ENCODE measurements at places on chromosomes 1 and 21.

- no peak for DNase-seq
Observed at GRCh38 chr1:3026124-3026523, 4.9 kb downstream of the ACTRT2 start.

DNA sequence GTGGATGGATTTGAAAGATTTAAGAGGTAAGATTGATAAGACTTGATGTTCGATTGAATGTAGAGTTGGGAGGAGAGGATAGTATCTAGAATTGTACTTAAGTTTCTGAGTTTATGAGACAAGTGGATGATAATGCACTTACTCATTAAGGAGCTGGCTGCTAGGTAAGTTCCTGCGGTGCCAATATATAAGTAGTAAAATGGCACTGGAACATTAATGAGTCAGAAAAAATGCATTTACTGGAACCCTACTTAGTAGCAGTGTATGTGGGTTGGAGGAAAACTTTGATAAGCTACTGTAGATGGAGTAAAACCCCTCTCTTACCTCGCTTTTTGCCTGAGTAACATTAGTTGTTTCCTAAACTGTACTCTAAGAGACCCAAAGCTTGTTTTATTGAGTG is 68.2 kb downstream of the ZFYVE9 start:
- DNase-seq = no peak

DNA sequence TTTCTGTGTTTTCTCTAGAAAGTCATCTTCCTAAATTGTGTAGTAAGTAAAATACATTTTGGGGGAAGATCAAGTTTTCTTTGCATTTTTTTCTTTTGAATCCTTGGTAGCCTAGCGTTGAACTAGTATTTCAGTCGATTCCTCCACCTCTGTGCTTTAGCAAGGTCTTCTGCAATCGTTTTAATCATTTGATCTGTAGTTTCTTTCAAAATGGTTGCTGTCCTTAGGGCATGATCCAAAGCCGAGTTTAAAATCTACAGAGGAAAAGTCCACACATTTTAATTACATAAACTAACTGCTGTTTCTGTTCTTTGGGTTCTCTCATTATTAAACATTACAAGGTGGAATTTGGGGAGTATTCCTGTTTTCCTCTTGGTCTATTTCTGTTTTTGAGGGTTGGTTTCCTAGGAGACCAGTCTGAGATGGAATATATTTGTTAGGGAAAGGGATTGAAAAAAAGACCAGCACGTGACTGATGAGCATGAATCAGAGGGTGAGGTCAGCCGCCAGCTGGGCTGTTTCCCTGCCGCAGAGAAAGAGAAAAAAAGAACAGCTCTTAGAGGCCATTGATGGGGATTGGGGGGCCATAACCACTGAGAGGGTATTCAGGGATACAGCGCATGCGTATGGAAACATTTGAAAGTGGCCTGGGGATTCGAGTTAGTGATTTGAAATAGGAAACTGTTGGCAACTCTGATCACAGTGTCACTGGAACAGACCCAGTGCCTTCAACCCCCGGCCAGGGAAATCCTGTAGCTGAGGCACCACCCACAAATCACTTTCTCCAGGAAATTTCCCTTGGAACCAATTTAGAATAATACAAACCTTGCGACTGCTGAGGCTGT is 40.6 kb downstream of the AKNAD1 start:
- peak; percentile 96 for DNase-seq

- peak; percentile 57 for DNase-seq
Observed at GRCh38 chr1:22969304-22969709, 3.4 kb downstream of the LACTBL1 start.

- no peak for DNase-seq
Observed at GRCh38 chr1:150552128-150552910, 3.1 kb downstream of the ADAMTSL4 start.

GRCh38 chr1:39088658-39089057 is 62.5 kb downstream of the NDUFS5 start:
- DNase-seq = no peak

- DNase-seq = no peak
Observed at GRCh38 chr1:199272139-199272544, 633.3 kb downstream of the PTPRC start.

DNA sequence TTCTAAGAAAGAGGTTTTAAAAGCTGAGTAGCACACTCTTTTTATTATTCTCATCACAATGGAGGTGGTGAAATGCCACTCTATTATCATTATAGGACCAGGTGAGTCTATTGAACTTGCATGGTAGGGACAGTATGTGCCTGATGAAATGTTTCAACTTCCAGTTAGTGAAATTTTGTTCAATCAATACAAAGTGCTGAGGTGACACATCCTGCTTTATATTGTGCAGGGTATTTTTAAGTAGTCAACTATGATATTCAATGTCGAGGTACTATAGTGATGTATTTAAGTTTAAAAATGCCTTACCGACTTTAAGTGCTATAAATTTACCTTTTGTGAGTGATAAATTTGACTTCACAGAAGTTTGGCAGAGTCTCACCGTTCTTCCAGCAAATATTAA is 284.7 kb upstream of the BRINP3 start:
- no peak for DNase-seq

GRCh38 chr1:239608469-239608868 is 222.1 kb downstream of the CHRM3 start:
- no peak for DNase-seq

DNA sequence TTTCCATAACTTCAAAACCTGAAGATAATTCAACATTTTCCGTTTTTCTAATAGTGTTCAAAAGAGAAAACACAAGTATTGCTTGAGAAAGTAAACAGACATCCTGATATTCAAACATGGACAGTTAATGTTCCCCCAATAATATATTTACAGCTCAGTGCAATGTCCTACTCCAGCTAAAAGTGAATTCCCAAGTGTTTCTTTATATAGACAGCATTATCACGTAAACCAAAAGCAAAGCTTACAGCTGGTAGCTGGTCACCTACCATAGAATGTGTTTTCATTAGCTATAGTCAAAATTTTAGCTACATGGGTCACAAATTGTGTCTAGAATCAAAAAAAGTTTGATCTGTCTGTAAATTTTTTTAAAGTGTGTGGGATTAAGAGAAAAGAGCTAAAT is 34.9 kb downstream of the WLS start:
- DNase-seq = no peak

DNA sequence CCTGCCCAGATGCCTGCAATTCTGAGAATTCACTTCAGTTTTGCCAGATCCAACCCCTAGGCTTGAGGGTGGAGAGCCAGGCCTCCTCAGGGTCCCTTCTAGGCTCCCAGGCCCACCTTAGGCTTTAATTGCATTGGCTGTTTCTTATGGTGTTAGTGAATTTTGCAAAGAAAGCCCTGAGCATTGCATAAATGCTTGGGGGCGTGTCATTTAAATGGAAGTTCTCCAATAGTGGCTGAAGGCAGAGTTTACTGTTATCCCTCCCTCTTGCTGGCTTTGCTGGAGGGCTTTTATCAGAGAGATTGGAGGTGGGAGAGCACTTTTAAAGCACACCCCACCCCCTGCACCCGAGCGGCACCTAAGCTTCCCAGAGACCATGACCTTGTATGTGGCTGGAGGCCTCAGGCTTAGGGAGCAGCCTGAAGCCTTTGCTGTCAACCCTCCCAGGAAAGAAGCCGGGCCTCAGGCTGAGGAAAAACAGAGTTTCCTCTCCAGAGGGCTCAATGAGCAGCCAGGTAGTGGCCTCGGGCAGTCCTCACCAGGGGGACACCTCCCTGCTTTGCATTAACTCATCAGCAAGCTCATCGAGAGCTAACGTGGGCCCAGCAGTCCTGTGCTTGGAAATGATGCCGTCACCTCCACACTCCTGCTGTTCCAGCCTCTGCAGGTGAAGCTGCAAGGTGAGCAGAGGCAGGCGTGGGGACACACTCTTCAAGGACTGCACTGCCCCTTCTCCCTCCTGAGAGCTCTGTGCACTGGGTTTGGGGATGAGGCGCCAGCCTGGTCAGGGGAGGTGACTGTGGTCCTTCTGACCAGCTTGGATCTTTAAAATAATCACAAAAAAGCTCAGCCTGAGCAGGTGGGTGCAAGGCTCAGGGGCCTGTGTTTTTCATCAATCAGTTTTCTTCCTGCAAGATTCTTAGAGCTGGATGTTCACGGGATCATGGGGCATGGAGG is 58.0 kb downstream of the STUM start:
- no peak for DNase-seq

DNA sequence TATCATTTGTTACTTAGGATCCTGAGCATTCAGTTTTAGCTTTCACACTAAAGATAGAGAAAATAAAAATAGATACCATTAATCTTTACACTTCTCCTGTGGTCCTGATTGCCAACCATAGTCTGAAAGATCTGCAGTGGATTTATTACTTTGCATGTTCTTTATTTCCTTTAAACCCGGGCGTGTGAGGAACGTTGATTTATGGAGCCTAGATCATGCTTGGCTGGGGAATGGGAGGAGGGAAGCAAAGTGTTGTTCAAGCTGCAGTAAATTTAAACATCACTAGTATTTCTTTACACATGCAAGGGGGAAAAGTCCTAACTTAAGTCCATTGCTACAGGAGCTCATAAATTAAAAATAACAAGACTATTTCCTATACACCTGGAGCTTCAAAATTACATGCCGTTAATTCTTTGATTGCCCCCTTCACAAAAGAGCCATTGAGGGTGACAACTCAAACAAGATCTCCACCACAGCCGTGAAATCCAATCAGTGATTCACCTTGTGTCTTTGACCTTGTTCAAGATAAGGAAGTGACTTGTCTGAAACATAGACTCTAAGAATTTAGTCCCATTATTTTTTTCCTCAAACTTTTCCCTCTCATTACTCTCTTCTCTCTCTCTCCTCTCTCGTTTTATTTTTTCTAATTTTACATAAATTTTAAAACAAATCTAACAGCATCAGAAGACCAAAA is 282.7 kb downstream of the KIF26B start:
- DNase-seq = no peak

All from spinal cord (tissue), 10 donors.